ENCODE measurements at places on chromosomes 7 and 10.

DNA sequence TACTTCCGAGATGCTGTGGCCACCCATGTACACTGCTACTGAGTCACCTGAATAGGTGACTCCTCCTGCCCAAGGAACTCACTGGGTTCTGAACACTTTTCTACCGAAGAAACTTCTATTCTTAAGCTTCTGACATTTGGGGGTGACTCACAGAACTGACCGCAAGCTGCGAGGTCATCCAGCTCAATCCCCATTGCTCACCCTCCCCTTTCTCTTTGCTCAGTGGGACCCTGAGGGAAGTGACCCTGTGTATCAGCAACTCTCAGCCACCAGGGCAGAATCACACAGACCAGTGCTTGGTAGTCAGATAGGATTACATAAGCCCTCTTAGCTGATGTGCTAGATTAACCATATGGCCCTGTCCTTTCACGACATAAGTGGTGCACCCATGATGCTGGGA lies 46.3 kb downstream of the INSYN2A start:
- DNase-seq = no peak

- DNase-seq = no peak
Measured at GRCh38 chr10:102982296-102982695, 64.2 kb downstream of the CNNM2 start.

DNA sequence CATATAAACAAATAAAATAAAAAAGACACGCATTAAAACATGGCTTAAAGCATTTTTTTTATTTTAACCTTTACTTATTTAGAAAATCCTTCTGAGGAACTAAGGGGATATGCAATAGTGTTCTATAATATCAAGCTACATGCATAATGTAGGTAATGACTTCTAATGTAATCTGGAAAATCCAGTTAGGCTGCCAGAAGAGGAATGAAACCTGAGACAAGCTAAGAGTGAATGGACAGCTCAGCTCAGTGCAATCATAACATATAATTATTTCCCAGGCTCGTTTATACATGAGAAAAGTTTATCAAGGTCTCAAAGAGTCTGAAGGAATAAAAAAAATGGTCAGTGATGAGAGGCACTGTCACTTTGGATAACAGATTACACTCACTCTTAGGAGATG lies 649.0 kb upstream of the PCDH15 start:
- no peak for DNase-seq

DNA sequence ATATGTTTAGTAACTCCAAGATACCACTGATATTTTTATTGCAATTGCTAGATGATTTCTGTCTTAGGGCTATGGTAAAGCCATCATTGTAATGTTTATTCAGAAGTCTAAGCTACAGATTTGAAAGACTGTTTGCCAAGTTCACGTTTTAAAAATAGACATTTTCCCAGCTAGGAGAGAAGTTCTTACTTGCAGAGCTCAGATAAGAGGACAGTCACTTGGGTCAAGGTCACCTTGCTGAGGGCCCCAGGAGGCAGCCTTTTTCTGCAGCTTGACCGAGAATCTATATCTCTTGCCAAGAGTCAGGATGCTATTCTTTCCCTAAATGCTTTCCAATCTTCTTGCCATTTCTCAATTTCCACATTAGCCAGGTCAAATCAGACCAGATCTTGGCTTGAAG lies 1011.2 kb downstream of the KCNMA1 start:
- DNase-seq = no peak

DNA sequence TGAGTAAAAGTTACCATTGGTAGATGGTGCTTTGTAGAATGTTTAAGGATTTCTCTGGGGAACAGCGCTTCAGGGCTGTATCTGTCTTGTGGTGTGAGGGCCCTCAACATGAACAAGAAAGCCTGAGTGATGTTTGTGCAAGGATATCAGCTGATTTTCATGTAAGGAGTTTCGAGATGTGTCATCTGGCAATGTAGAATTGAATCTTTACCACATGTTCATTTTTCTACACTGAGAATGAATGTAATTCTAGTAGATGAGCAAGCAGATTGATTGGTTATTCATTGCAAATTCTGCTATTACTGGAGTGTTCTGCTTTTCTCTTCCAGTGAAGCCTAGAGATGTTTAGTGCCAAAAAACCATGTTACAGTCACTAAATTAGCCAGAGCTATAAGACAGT lies 87.7 kb downstream of the ST7 start:
- no peak for DNase-seq

All from central memory CD8-positive, alpha-beta T cell (primary cell).